Suppressor macrophage treated with lipopolysaccharide for 4 hours (primary cell): ENCODE measurements at places on chromosomes 11 and 22.

DNA sequence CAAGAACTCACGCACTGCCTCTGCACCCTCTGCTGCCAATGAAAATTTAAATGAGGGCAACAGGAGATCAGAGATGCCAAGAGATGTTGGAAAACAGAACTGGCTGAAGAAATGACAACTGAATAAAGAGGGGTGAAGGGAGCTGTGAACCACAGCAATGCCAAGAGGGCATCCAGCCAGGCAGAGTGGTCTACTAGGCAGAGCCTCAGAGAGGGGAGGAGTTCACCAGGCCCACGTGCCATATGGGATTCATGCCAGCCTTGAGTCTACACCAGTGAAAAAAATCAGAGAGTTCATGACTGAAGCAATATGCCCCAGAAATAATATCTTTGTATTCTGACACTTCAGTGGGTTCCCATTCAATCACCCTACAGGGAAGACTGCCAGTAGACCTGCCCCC lies 4.4 kb downstream of the APOL2 start:
- DNase-seq, result no peak

DNA sequence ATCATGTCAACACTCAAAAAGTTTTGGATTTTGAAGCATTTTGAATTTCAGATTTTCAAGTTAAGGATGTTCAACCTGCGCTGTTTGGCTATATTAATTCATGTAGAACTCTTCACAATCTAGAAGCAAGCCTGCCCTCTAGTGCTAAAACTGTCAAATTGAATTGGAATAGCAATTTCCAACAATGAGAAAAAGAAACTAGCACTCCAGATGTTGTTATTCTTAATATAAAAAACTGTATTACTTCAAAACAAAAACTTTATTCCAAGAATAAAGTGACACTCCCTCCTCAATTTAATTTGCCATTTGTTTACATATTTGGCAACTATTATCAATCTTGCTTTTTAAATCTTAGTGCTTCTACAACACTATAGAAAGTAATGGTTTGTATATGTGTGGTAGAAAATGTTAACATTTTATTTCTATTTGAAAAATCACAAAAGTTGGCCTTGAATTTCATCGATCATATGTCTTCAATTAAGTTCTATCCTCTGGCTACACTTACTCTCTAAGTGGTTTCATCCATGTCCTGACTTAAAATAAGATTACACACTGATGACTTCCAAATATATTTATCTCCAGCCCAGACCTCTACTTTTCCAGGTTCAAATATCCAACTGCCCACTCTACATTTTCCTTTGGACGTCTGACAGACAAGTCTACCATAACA lies 36.6 kb downstream of the DCUN1D5 start:
- DNase-seq, result peak; percentile 60

DNA sequence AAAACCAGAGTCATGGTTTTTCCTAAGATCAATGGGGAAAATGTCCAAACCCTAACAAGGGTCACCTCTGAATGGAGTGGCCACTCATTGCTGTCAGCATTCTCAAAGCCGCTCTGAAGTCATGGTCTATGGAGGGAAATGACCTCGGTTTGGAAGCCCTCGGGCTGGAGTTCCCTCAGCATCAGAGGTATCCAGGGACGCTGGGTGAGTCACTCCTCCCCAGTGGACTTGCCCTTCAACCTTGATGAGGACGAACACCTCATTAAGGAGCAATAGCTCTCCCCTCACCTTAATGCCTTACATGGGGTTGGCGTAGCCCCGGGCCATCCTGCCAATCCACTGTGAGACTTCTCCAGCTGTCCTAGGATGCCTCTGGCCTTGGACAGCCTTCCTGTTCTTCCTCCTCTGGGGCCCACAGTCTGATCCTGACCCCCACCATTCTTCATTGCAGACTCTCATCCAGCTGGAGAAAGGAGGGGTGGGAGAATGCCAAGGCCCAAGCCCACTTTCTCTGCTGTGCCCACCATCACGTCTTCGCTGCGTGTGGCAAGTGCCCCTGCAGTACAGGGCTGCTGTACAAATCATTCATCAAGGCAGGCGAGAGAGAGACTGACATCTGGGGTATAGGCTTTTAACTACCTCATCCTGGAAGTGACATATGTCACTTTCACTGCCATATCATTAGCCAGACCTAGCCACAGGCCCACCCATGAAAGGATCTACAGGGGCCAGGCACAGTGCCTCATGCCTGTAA lies 25.4 kb upstream of the MYH9 start:
- DNase-seq, result no peak

DNA sequence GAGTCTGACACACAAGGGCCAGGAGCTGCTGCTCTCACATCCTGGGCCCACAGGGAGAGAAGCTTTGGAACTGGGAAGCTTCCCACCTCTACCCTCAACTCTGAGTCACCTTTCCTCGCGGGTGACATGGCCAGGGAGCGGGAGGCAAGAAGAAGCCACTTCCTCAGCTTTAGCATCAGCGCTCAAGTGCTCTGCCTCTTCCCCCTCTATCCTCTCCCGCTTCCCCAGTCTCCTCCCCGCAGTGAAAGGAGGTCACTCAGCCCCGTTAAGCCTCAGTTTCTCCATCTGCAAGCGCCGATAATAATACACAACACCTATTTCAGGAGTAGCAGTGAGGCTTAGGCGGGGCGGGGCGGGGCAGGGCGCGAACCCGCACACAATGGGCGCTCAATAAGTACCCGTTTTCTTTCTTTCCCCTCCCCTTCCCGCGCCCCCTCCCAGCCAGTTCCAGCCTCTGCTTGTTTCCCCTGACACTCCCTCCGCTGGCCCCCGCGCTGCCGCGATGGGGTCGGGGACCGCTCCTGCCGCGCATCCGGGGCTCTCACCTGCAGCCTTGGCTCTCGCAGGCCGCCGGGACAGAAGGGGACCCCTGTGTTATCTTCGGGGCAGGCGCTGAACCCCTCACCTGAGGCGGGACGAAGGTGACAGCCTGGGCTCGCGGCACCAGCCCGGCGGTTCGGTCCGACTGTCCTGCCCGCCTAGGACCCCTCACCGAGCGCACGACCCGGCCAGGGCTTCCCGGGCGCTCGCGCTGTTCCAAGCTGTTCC lies 892 bp downstream of the GDPD5 start:
- DNase-seq, result peak; percentile 46

DNA sequence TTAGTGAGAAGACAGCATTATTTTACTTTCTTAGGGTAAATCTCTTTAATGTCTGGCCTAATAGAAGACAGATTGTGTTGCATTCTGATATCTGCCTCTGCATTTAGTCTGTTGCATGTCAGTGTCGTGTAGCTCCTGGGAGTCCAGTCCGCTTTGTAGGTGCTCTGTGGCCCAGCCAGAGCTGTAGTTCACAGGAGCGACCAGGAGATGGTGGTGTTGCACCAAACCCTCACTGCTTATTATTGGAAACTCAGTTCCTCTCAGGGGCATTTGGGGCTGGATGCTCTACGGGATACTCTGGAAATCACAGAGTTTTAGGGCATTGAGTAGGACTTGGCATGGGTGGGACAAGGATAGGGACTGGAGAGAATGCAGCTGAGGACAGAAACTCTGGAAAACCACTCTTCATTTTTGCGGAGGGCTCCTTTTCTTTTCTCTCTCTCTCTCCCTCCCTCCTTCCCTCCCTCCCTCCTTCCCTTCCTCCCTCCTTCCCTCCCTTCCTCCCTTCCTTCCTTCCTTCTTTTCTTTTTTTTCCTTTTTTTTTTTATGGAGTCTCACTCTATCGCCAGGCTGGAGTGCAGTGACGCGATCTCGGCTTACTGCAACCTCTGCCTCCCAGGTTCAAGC lies 21.7 kb downstream of the MIAT start:
- DNase-seq, result peak; percentile 78

DNA sequence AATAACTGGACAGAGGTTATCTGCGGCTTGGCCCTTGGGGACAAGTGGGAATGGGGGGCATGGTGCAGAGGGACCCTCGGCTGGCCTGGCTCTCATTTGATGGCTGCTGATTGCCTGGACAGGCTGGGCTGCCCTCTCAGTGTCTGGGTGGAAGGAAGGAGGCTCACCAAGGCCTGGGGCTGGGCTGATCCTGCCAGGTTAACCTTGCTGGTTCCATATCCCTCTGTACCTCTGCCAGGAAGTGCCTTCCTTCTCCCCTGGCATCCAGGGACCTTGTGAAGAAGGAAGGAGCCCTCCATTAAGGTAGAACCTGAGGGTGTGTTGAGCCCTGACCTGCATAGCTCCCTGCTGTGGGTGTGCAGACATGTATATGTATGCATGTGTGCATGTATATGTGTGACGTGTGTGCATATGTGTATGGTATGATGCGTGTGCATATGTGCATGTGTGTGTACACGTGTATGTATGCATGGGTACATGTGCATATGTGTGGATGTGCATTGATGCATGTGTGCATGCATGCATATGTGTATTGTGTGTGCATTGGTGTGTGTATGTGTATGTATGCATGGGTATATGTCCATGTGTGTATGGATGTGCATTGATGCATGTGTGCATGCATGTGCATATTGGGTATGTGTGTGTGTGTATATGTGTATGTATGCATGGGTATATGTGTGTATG lies 433.9 kb downstream of the TBC1D22A start:
- no peak for DNase-seq

DNA sequence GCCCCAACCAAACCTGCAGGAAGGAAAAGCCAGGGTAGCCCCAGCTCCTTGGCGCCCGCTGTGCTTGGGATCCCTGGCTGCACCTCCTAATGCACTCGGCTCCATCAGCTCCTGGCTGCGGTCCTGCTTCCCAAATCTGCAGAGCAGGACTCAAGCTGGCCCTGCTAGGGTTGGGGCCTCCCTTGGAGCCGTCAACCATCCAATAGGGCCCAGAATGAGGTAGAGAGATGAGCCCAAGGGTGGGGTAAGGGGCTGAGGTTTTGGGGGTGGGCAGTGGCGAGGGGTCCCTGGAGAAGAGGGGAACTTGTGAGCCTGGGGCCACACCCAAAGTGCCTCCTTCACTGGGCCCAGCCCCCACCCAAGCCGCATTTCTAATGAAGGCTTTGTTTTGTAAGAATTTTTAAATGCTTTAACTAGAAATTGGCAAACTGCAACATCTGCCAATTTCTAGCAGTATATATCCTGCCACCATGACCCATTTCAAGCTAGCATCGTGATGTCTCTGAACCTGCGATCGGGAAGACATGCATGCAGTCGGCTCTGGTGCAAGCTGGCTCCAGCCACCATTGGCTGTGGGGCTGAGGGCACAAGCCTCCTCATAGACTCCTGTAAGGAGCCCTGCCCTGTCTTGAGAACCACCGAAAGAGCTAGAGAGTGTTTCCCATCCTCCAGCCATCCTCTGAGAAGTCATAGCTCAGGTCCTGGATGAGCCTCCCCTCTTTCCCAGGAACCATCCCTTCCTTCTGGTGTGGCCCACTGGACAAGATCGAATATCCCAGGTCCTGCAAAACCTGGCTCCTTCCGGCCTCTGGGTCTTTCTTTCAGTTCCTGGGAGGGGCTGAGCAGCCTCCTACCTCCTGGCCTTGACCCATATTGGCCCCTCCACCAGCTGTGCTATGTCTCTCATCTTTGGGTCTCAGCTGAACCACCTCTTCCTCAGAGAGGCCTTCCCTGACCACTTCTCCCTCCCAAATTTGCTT lies 15.5 kb downstream of the C1QTNF6 start:
- DNase-seq, result no peak

- DNase-seq, result peak; percentile 53
These were observed 33.4 kb downstream of the MRTFA start for GRCh38 chr22:40603088-40603605.
